ENCODE measurements at places on chromosomes 1 and 21.

- DNase-seq, result no peak
Measured at GRCh38 chr1:201791779-201792173, 37.2 kb upstream of the IPO9 start.

GRCh38 chr21:25831300-25831960, 96.7 kb downstream of the GABPA start:
- no peak for DNase-seq

- no peak for DNase-seq
Measured at GRCh38 chr1:93014168-93014567, 52.9 kb upstream of the DIPK1A start.

GRCh38 chr1:165650981-165651625, 20.1 kb downstream of the MGST3 start:
- DNase-seq, result no peak

GRCh38 chr1:73105755-73106154, 823.4 kb upstream of the NEGR1 start:
- no peak for DNase-seq
